ENCODE measurements at places on chromosomes 6 and 20. TPM values are rescaled to one million over a fixed set of nuclear protein-coding genes. Genes with fewer than 3 reads are reported as not detected.
A peak's percentile ranks its signal among the peaks of the same experiment; 100 is the strongest.

- no peak for DNase-seq
These were observed 199.0 kb upstream of the KCNG1 start for GRCh38 chr20:51221791-51222408.

GRCh38 chr20:3758566-3758965 is 9.0 kb downstream of the ADISSP start:
- no peak for DNase-seq

- DNase-seq: peak; percentile 68
These were observed 27.8 kb downstream of the SLC23A2 start for GRCh38 chr20:4973330-4974097.

DNA sequence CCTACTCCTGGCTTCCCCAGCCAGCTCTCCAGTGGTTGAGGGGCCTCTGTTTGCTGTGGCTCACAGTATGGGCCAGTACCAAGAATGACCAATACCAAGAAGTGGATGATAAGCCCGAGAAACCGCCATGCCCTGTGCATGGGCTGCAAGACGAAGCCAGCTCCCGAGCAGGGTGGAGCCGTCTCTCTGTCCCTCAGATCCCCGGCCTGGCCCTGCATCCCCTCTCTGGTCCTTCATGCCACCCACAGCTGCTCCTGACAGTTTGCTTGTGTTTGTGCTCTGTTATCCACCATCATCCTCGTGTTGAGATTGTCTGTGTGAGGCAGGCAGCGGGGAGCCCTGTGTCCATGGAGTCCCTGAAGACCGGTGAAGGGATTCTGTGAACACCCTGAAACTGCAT is 36.1 kb downstream of the GABRR2 start:
- DNase-seq: no peak

DNA sequence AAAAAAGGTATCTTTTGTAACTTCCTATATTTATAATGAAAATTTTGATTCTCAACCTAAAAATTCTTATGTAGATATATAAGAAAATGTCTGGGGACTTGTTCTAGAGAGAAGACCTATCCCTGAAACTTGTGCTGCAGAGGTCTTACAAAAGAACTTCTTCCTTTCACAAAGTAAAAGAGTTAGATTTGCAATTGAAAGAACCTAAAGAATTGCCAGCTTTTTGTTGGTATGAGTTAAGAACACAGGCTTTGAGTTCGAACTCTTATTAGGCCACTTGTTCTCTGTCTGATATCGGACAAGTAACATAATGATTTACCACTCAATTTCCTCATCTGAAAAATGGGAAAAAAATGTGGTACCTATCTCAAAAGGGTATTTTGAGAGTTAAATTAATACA is 162.0 kb upstream of the LAMA2 start:
- DNase-seq: no peak

DNA sequence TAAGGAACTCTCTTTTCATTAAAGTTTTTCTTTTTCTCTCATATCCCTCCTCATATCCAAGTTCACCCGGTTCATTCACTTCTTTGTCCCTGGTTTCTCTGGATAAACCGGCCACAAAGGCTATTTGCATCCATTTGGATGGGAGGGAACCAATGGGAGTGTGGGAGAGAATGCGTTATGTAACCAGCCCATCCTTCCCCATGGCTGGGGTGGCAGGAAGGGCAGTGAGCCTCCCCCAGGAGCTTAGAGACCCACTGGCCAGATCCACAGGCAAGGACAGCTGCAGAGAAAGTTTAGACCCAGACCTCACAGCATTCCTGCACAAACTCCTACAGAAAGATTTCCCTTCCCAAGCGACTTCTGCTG is 10.7 kb downstream of the CASS4 start:
- DNase-seq: no peak

- no peak for DNase-seq
These were observed 31.8 kb upstream of the PDE7B start for GRCh38 chr6:135819665-135820064.

GRCh38 chr20:854601-855000 is 21.1 kb downstream of the FAM110A start:
- DNase-seq: no peak

DNA sequence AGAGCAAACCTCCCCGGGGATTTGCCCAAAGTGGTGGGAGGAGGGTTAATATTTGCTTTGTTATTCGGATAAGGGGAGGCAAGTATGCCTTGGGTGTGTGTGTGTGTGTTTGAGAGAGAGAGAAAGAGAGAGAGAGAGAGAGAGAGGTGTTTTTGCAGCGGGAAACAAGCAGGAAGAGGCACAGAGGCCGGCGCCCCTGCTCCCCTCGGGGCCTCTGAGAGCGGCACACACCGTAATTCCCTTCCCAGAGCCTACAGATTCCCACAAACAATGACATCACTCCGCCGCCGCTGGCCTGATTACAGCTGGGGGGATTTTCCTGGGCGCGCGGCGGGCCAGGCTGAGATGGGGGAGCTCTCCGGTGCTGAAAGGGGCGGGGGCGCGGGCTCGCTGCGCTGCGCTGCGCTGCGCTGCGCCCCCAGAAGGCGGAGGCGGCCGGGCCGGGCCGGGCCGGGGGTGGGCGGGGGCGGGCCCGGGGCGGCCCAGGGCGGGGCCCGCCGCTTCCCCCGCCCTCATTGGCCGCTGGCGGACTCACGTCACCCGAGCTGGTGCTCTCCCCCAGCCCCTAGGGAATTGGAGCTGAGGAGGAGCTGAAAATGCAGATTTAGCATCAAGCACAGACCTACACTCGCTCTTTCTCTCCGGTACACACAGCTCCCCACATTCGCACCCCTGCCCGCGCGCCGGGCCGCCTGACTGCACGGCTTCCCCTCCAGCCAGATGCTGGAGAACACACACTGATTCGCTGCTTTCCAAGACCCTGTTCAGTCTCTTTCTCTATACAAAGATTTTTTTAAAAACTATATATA is at the start of gene PCSK2:
TSS of gene PCSK2 (plus strand) at position 631 of the 809 bp plus-strand sequence. CDS start 266 bp downstream, outside the sequence.
- no peak for DNase-seq

DNA sequence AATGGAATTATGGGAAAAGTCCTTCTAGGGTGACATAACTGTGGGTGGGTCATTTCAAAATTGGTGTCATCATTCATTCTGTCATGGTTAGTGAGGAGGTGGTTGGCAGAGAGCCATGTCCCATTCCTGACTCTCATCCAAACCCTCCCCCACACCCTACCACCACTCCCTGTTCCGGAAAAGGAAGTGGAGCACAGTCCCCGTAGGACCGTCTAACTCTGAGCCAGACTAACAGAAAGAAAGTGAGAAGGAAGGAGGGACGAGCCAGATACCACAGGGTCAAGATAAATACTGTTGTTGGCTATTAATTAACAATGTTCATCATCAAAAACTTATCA is 4.8 kb downstream of the TRIM10 start:
- DNase-seq: no peak

DNA sequence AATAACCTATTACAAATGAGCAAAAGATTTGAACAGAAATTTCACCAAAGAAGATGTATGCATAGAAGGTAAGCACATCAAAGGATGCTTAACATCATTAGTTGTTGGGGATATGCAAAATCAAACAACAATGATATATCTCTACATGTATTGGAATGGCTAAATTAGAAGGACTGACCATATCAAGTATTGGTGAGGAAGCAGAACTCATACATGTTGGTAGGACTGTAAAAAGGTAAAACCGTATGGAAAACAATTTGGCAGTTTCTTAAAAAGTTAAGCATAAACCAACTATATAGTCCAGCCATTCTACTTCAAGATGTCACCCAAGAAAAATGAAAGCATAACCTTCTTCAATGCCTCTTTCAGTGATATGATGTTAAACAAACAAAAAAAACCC is 114.0 kb downstream of the MYB start:
- no peak for DNase-seq

GRCh38 chr20:58481481-58482021 is 33.6 kb downstream of the APCDD1L start:
- peak; percentile 42 for DNase-seq

DNA sequence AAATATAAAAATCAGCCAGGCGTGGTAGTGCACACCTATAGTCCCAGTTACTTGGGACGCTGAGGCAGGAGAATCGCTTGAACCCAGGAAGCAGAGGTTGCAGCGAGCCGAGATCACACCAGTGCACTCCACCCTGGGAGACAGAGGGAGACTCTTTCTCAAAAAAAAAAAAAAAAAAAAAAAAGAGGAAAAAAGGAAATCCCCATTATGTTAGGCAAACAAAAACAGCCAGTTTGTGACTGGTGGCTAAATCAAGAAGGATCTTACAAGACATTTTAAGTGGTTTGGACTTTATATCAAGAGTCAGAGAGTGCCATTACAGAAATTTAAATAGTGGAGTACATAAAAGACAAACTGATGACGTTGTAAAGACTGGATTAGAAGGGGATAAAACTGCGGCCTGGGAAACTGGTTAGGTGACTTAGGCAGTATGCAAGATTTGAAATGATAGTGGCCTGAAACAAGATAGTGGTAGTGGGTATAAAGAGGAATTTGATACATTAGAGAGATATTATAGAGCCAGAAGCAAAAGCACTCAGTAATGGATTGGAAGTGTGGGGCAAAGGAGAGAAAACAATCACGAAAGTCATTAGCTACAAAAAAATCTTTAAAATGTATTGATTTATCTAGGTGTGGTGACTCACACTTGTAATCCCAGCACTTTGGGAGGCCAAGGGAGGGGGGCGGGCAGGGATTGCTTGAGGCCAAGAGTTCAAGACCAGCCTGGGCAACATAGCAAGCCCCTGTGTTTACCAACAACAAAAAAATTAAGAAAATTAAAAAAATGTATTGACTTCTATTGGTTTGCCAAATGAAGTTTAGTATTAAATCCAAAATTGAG is 1.7 kb upstream of the MYO6 start:
- no peak for DNase-seq

DNA sequence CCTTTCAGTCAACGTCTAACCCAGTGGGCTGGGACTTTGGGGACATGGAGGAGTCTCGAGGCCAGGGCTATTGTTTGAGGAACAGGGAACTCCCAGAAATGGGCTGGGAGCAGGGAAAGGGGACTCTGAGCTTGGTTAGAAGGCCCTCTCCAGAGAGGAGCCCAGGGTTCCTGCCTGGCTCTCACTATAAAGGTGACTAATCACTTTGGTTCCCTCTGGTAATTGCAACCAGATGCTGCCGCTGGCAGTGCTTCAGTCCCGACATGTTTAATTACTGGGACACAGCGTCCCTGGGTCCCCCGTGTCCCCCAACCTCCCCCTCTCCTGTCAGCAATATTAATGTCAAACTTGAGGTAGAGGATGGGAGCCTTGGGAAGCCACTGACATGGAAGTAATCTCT is 5.0 kb upstream of the GDF5 start:
- no peak for DNase-seq

- no peak for DNase-seq
These were observed 103.1 kb upstream of the SPACA1 start for GRCh38 chr6:87944541-87944954.

- no peak for DNase-seq
These were observed 33.3 kb downstream of the ATXN1 start for GRCh38 chr6:16727996-16728395.

DNA sequence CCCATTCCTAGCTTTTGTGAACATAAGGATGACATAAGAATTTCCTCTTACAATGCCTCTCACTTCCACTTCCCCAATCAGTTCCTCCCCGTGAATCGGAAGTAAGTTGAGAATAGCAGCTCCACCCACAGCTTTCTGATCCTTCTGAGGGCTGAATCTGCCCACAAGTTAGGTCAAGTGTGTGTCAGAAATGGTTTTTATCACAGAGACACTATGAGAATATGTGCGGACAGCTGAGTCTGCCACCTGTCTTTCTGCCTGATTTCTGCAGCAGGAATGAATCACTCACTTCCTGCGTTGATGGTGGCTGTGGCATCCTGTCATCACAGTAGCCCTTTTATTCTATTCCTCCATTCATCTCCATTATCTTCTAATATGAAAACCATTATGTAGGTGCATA is 70.2 kb downstream of the RIN2 start:
- DNase-seq: peak; percentile 11

DNA sequence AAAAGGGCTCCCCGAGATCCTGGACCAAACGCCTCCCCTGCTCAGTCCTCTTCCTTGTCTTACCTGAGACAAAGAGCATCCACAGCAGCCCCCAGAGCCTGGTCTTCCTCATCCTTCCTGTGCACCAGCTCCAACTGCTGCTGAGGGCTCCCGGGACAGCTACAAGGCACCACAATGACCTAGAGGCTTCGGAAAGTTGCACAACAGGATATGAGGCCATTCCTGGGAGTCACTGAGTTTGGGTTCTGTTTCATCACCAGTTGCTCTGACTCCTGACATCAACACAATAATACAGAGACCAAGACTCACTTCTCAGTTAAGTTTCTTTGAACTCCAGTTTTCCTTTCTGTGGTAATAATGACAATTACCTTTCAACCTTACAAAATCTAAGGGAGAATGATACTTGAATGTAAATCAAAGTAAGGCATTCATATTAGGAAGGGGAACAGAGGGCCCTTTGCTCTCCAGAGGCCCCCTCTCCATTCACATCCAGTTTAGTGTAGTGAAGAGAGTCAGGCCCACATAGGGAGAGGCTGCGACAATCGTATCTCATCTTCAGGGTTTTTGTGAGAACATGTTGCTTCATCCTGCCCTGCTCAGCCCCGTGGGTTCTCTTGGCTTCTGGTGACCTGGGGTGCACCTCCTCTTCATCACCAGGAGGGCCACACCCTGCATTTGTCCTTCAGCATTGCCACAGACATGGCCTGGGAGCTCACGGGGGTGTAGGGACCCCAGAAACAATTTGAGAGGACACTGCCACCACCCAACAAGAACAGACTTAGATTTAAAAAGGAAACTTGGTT is at the start of gene TREM1:
TSS of gene TREM1 (minus strand) at position 139 of the 803 bp plus-strand sequence. CDS start at position 112, 27 bp downstream.
- DNase-seq: no peak

- peak; percentile 40 for DNase-seq
These were observed 10.6 kb upstream of the FAM8A1 start for GRCh38 chr6:17589406-17590096.

GRCh38 chr20:45019027-45019761 is 52.9 kb downstream of the STK4 start:
- no peak for DNase-seq

GRCh38 chr6:28537509-28538140 is 11.9 kb downstream of the GPX5 start:
- no peak for DNase-seq

DNA sequence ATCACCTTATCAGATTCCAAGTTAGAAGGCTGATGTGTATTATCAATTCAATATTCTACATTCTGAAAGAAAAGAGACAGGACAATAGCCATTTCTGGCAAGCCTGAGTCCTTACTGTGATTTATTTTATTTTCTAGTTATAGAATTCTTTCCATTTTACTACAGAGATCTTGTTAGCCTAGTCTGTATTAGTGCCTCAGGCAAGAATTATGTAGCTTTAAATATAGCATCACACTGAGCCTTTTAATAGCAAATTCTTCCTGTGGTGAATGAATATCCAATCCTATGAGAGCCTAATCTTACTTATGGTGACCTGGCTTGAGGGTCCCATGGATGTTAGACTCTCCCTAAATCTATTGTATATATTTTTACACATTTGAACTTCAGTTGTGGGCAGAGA is 732.8 kb upstream of the CITED2 start:
- DNase-seq: no peak

The STMND1 gene
- not detected for total RNA-seq

The MATN4 gene
- total RNA-seq: 0.17 TPM

The ARMH2 gene
- 2.3 TPM for total RNA-seq

The FILIP1 gene
- total RNA-seq: not detected

The C4A gene
- total RNA-seq: 3.0 TPM

The ATRN gene
- 7.8 TPM for total RNA-seq

The NMBR gene
- total RNA-seq: not detected

The POU5F1 gene
- not detected for total RNA-seq

The PTCHD4 gene
- not detected for total RNA-seq

The PAK5 gene
- not detected for total RNA-seq
